ENCODE measurements at places on chromosomes 12 and 14.

- DNase-seq, result no peak
These were observed 30.7 kb downstream of the KIF21A start for GRCh38 chr12:39412210-39412609.

GRCh38 chr14:29390081-29390832 lies 537.4 kb downstream of the PRKD1 start:
- DNase-seq, result no peak

- DNase-seq, result no peak
These were observed 22.1 kb downstream of the CLECL1 start for GRCh38 chr12:9710584-9711375.

GRCh38 chr12:75528692-75529091 lies 17.3 kb upstream of the KRR1 start:
- DNase-seq, result no peak

- DNase-seq, result peak; percentile 51
These were observed 3.0 kb downstream of the GALNT6 start for GRCh38 chr12:51388069-51388799.

DNA sequence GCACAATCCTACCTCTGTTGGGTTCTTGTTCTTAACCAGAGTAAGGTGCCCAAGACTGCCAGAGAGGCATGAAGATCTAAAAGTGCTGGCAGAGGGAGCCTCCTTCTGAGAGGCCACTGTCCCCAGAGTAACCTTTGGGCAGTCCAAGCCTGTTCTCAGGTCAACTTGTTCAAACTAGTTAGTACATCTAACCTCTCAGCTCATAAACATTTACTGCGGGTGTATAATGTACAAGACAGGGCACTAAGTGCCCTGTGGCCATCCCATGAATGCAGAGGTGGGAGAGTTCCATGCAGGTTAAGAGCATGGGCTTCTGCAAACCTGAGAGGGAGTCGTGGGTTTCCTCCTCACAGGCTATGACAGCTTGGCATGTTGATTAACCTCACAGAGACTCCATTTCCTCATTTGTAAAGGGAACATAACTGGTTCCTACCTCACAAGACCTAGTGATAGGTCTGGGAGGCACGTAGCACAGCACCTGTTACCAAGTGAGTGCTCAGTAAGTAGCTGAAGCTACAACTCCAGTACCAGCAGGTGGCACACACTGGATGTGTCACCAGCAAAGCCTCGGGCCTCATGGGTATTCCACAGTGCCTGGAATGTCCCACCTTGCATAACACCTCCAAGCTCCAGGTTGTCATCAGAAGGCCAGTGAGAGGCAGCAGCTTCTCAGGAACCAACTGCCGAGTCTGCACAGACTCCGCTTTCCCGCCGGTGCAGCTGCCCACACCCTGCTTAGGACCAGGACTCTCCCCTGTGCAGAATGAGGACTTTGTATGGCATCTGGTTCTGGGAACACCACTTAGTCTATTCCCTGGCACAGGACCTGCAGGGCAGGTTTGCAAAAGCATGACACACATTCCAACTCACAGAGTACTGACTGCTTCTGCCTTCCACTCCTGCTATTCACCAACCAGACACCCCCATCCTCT lies 4.4 kb downstream of the VDR start:
- DNase-seq, result no peak

DNA sequence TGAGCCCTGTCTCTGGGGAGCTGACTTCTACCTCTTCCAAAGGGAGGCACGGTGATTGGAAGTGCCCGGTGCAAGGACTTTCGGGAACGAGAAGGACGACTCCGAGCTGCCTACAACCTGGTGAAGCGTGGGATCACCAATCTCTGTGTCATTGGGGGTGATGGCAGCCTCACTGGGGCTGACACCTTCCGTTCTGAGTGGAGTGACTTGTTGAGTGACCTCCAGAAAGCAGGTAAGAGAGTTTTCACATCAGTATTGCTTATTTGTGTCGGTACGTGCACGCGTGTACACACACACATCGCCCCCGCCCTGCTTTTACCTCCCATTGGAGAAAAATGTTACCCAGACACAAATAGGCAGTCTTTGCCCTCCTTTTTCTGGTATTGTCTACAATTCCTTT lies 13.7 kb downstream of the PFKM start:
- no peak for DNase-seq

GRCh38 chr12:30420561-30420960 lies 275.1 kb downstream of the IPO8 start:
- no peak for DNase-seq

DNA sequence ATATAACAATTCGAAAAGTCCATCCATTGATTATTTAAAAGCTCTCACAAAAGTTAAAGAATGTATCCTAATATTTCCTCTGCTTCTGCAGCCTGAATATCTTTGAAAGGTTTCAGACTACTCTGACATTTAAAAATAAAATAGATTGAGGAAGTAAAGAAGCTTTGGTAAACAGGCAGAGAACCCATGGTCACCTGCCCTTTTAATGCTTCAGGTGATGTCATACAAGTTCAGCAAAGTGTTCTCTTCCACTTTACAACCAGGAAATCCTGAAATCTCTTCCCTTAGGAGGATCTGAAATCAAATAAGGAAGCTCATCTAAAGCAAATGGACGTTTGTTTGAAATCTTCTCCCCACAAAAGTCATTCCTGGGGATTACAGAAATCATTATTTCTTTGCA lies 322.4 kb downstream of the PDZRN4 start:
- no peak for DNase-seq

DNA sequence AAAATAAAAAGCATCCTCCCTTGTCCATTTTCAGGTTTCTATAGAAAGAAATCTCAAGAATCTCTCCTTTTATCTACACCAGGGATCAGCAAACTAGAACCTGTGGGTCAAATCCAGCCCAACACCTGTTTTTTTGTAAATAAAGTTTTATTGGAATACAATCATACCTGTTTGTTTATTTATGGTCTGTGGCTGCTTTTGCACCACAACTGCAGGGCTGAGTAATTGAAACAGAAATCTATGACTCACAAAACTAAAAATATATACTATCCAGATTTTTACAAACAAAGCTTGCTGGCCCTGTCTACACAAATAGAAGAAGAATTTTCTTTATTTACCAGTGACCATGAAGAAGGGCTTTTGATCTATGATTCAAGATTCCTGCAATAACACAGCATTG lies 95.1 kb upstream of the COCH start:
- DNase-seq, result no peak

- DNase-seq, result no peak
These were observed 123.5 kb downstream of the STAB2 start for GRCh38 chr12:103710544-103710943.

- no peak for DNase-seq
These were observed 250.1 kb downstream of the ADGRD1 start for GRCh38 chr12:131203666-131204415.

GRCh38 chr14:85501751-85502150 lies 28.2 kb upstream of the FLRT2 start:
- no peak for DNase-seq

GRCh38 chr12:132543298-132544079 lies 53.5 kb downstream of the FBRSL1 start:
- DNase-seq, result no peak

DNA sequence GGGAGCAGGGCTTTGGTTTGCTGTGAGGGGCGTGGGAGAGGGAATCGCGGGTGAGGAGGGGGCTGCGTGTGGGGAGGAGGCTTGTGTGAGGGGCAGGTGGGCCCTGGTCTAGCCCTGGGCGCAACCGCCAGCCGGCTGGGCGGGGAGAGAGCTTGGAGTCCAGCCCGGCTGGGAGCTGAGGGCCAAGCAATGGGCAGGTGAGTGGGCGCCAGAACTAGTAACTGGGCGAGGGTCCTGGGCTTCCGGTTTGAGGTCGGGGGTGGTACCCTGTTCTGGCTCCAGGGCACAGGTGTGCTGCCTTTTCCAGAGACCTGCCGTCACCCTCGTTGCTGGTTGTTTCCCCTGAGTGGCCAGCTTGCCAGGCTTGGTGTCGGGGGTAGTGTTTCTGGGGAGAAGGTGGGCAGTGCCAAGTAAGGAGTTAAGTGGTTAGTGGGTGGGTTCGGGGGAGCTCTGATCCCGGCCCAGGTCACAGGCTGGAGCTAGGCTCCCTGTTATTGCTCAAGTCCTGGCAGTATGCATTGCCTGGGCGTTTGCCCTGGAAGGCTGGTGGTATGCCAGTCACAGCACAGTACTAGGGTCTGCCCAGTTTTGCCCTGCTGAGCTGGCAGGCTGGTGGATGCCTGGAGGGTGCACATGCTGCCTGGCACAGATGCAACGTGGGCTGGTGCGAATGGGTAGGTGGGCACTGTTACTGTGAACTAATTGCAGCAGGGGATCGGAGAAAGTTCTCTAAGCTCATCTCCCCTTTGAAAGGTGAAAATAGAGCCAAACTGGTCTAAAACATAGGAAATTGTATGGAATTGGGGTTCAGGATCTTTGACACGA lies 683 bp downstream of the CIPC start:
- peak; percentile 70 for DNase-seq
